MCF 10A (cell line): ENCODE measurements at places on chromosomes 7 and 10. TPM values are rescaled to one million over a fixed set of nuclear protein-coding genes. Genes with fewer than 3 reads are reported as not detected.

The PRLHR gene
- not detected in 2 replicates for total RNA-seq

The OR9A2 gene
- not detected in 2 replicates for total RNA-seq

The METTL27 gene
- 4.4 and 7.3 TPM in 2 replicates for total RNA-seq

The AKR1C1 gene
- total RNA-seq: 4.3 and 6.2 TPM in 2 replicates

The NFE2L3 gene
- total RNA-seq: 1.2 and 2.2 TPM in 2 replicates

The GIMAP5 gene
- not detected in 2 replicates for total RNA-seq

The ASZ1 gene
- total RNA-seq: not detected in 2 replicates

The HABP2 gene
- total RNA-seq: not detected in 2 replicates

The TMEM236 gene
- total RNA-seq: 0.09 and 0.37 TPM in 2 replicates

The TFR2 gene
- not detected in 2 replicates for total RNA-seq

The MKX gene
- total RNA-seq: not detected in 2 replicates

The C10orf62 gene
- total RNA-seq: 0.26 TPM in 1 of 2 replicates, not detected in the other

The ABCC2 gene
- 6.3 and 7.4 TPM in 2 replicates for total RNA-seq

The DPP6 gene
- not detected in 2 replicates for total RNA-seq

The MIOS gene
- 43.5 and 65.4 TPM in 2 replicates for total RNA-seq

The ANKRD22 gene
- total RNA-seq: 0.26 TPM in 1 of 2 replicates, not detected in the other

The ENKUR gene
- 0.33 and 0.47 TPM in 2 replicates for total RNA-seq

The GNAT3 gene
- total RNA-seq: not detected in 2 replicates

The COL1A2 gene
- total RNA-seq: not detected in 2 replicates

The ARMC3 gene
- not detected in 2 replicates for total RNA-seq

The DENND2A gene
- 0.26 TPM in 1 of 2 replicates, not detected in the other for total RNA-seq

The GPNMB gene
- total RNA-seq: 1.1 and 1.6 TPM in 2 replicates

The EGR2 gene
- total RNA-seq: 0.25 and 1.0 TPM in 2 replicates

The CDK5 gene
- 11.8 and 12.2 TPM in 2 replicates for total RNA-seq

The OPN1SW gene
- total RNA-seq: not detected in 2 replicates

The ITIH5 gene
- total RNA-seq: not detected in 2 replicates

The FKBP14 gene
- total RNA-seq: 39.8 and 49.8 TPM in 2 replicates

The HPSE2 gene
- total RNA-seq: not detected in 2 replicates

The PIP gene
- not detected in 2 replicates for total RNA-seq

The MGAM2 gene
- not detected in 2 replicates for total RNA-seq

The GNG11 gene
- 3.9 and 4.6 TPM in 2 replicates for total RNA-seq

The ZNF736 gene
- total RNA-seq: 9.2 and 13.1 TPM in 2 replicates

The VDAC2 gene
- total RNA-seq: 303 and 310 TPM in 2 replicates

The CLDN15 gene
- total RNA-seq: 8.5 and 17.1 TPM in 2 replicates

The SPDYE11 gene
- not detected in 2 replicates for total RNA-seq

The LIPK gene
- total RNA-seq: not detected in 2 replicates
